ENCODE measurements at places on chromosomes 7 and 10. TPM values are rescaled to one million over a fixed set of nuclear protein-coding genes. Genes with fewer than 3 reads are reported as not detected.

DNA sequence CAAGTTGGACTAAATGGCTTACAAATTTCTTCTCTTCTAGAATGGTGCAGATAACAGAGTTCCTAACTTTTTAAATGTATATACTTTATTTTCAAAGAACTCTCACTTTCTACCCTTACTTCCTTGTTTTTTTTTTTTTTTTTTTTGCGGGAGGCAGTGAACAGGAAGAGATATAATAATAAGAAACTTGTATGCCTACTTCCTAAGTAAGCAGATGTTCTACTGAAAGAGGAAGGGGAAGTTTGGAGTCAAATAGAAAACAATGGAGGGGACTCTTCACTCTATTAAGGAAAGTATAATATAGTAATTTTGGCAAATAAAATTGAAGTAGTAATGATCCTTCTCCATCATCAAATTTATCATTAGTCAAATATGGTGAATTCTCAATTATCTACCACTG lies 754.0 kb downstream of the KCNMA1 start:
- no peaks in the 10 kb centered on the region for H3K36me3 ChIP-seq
- no peaks in the 10 kb centered on the region for H3K27me3 ChIP-seq
- H3K4me1 ChIP-seq, result no peaks in the 10 kb centered on the region
- no peak overlapping the region for H3K27ac ChIP-seq
- no peak for DNase-seq

- no peaks in the 10 kb centered on the region for H3K36me3 ChIP-seq
- H3K27me3 ChIP-seq, result no peaks in the 10 kb centered on the region
- no peaks in the 10 kb centered on the region for H3K4me1 ChIP-seq
- no peak for DNase-seq
Measured at GRCh38 chr10:8946451-8946850, 892.0 kb downstream of the GATA3 start.

- no peak for DNase-seq
- H3K36me3 ChIP-seq, result no peaks in the 10 kb centered on the region
- peak overlapping the region; percentile 66 for H3K27ac ChIP-seq
- H3K4me3 ChIP-seq, result peak overlapping the region; percentile 47
Measured at GRCh38 chr7:128408709-128409595, 830 bp downstream of the IMPDH1 start.

- H3K27me3 ChIP-seq, result no peaks in the 10 kb centered on the region
- peaks cover 18% of the 10 kb centered on the region for H3K4me1 ChIP-seq
- H3K4me3 ChIP-seq, result no peak overlapping the region
- peak overlapping the region; percentile 61 for H3K27ac ChIP-seq
- DNase-seq, result no peak
- no peaks in the 10 kb centered on the region for H3K36me3 ChIP-seq
Measured at GRCh38 chr10:14093730-14094484, 236.8 kb downstream of the FRMD4A start.

GRCh38 chr7:112584290-112584689 lies 103.5 kb downstream of the LSMEM1 start:
- DNase-seq, result no peak
- H3K4me3 ChIP-seq, result no peak overlapping the region
- H3K36me3 ChIP-seq, result no peaks in the 10 kb centered on the region
- no peaks in the 10 kb centered on the region for H3K4me1 ChIP-seq
- H3K27me3 ChIP-seq, result no peaks in the 10 kb centered on the region
- no peak overlapping the region for H3K27ac ChIP-seq

The KCNIP2 gene
- 1.4 TPM for total RNA-seq

The CYP26A1 gene
- not detected for total RNA-seq
